ENCODE measurements at places on chromosomes 5 and 9.

- no peak for DNase-seq
Observed at GRCh38 chr5:127076315-127077129, 3.2 kb upstream of the C5orf63 start.

GRCh38 chr9:81431641-81432040, 257.7 kb downstream of the TLE1 start:
- DNase-seq: no peak

DNA sequence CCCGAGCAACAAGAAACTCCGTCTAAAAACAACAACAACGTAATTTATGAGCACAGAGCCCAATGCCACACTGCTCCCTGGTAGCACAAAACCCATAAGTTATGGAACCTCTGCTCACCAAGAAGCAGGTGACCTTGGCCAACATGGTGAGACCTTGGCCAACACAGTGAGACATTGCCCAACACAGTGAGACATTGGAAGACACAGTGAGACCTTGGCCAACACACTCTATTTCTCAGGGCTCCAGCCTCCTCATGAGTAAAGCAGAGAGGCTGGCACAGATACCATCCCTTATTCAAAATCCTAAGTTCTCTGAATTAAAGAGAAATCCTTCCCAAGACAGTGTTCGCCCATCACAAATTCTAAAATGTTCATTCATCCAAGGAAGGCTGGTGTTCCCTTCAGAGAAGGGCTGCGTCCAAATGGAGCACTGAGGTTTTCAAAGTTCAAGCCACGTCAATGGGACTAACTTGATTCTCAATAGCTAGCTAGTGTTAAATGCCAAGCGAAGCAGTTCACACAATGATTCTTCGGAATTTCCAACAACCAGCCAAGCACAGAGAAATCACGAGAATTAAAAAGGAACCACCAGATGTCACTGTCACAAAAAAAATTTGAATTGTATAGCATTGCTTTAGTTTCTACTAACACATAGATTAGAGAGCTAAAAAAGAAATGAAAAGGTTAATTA, 29.5 kb downstream of the TTC39B start:
- no peak for DNase-seq

DNA sequence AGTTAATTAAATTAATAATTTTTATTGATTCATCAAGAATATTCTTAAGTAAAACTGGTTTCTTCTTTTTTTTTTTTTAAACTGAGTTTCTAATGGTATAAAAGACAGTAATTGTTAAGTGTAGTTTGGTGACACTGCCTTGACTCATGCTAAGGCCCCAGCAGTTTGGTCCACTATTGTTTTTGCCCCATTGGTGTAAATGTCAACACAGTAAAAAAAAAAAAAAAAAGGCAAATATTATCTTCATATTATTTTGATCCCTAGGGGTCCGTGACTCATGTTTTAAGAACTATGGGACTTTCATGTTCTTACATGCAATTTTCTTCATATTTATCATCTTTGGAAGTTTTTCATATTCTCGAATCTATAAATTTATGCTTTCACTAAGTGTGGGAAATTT, 29.2 kb upstream of the JAK2 start:
- no peak for DNase-seq

DNA sequence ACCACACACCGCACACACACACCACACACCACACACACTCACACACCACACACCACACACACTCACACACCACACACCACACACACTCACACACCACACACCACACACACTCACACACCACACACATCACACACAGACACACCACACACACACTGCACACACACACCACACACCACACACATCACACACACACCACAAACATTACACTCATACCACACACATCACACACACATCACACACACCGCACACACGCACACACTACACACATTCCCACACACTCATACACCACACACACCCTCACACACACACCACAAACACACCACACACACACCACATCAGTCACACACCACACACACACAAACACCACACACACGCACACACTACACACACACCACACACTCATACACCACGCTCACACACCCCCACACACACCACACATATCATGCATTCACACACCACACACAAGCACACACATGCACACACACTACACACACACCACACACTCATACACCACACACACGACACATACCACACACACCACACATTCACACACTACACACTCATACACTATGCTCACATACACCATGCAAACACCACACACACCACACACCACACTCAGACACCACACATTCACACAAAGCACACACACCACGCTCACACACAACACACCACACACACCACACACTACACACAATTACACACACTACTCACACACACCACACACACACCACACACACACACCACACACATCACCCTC, 1.1 kb upstream of the UBE2QL1 start:
- DNase-seq: no peak

DNA sequence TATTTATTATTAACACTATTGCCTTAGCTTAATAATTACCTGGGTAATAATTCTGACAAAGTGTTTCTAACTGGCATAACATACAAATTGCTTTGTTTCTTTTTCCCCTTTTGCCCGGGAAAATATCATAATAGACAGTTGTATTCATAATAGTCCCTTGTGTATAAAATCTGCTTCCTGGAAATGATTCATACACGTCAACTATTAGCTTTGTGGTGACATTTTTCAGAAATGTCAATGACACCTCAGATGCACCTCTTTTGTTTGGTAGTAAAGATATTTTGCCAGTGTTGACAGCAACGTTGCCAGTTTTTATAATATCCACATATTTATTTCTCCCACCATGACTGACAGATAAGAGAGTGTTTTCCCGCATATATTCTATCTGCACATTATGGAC, 73.0 kb downstream of the RASEF start:
- no peak for DNase-seq

GRCh38 chr5:143146161-143146560, 257.3 kb downstream of the NR3C1 start:
- no peak for DNase-seq
